NCI-H1436 (cell line): ENCODE measurements at places on chromosomes 5 and 9.
A peak's percentile ranks its signal among the peaks of the same experiment; 100 is the strongest.

- DNase-seq = no peak
Measured at GRCh38 chr9:5563417-5563815, 53.1 kb downstream of the PDCD1LG2 start.

DNA sequence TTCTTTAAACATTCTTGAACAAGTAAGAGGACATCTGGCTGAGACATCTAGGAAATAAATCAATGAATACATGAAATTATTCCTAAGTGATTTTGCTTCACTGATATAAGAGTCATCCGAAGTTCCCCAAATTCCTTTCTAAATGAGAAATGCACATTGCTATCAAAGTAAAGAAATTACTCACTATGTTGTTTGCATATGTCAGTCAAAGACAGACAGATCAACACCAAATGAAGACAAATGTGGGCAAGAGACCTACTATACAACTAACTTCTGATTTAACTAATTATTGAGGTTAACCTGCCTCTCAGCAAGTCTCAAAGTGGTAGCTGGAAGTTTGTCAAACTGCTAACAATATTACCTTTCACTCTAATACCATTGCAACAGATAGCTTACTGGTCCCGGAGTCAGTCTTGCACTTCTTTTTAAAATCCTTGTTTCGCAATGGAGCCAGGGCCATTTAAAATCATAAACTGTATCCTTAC, 13.2 kb downstream of the TUT7 start:
- no peak for DNase-seq

DNA sequence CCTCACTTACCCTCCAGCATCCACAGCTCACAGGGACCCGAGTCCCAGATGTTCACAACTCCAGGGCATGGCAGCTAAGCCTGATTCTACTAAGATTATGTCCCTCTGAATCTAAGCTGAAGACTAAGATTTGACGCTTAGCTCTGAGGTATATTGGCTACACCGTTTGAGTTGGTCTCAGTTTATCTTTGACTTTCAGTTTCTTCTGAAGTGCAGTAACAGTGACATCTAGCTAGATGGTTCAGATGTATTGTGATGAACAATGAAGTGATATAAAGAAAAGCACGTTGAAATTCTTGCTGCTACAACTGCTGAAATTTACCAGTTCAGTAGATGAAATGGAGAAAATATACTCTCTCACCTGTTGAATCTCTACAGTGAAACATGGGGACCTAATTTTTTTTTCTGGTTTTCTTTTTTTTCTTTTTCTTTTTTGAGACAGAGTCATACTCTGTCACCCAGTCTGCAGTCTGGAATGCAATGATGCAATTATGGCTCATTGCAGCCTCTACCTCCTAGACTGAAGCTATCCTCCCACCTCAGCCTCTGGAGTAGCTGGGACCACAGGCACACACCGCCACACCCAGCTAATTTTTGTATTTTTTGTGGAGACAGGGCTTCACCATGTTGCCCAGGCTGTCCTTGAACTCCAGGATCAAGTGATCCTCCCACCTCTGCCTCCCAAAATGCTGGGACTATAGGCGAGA, 15.7 kb downstream of the RFK start:
- no peak for DNase-seq

DNA sequence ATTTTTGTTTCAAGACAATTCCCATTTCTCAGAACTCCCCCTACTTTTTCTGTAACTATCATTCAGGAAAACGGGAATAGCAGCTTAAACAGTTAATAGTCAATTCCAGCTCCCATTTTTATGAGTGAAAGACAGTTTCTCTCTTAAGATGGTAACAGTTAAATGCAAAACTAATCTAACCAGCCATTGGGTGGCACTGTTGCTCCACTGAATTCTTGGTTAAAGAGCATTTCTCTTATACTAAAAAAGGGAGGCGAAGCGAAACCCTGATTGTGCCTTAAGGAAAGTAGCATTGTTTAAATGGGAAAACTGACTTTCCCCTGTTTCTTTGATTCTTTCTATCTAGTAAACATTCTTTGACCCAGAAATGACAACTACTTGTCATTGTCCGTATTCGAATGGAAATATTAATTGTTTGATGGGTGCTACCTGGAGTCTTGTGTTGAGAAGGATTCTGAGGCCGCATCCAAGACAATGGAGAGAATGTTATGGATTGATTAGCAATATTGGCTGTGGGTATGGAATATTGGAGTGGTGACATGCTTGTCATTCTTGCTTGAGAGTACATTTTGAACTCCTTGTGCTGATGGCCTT, 507.8 kb downstream of the MAT2B start:
- peak; percentile 49 for DNase-seq

DNA sequence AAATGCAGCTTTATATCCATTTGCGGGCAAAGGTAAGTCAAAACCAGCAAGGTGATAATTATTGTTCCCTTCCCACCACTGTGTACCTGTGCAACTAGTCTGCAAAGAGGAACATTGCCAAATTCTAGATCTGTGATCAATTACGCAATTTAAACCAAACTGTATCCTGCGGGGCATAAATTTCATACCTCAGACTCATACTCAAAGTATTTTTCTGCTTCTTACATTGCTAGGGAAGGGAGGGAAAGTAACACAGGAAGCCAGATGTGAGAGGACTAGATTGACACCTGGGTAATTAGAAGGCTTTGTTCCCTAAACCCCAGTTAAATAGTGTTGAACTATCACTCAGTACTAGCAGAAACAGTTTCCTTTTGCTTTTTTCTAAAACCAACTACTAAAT, 240.2 kb upstream of the ZNF608 start:
- no peak for DNase-seq

- no peak for DNase-seq
Measured at GRCh38 chr9:90092508-90092907, 487.7 kb downstream of the GADD45G start.

DNA sequence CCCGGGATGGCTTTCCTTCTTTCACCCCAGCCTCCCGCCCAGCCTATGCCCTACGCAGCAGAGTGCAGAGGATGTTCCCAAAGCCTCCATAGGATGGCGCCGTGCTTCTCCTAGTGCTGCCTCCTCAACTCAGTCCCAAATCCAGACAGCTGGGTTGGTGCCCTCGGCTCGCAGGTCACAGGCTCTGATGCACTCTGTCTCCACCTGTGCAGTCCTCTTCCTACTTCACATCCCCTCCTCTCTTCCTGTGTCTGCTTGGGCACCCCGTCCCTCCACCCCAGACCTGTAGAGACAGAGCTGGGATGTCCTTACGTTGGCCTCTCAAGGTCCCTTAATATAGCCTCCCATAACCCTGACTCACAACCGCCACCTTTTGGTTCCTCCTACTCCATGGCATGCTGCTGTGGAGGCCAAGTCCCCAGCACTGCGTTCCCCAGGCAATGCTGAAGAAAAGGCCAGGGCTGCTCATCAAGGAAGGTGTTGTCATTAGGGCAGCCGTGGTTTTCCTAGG, 314.4 kb downstream of the GADD45G start:
- no peak for DNase-seq

DNA sequence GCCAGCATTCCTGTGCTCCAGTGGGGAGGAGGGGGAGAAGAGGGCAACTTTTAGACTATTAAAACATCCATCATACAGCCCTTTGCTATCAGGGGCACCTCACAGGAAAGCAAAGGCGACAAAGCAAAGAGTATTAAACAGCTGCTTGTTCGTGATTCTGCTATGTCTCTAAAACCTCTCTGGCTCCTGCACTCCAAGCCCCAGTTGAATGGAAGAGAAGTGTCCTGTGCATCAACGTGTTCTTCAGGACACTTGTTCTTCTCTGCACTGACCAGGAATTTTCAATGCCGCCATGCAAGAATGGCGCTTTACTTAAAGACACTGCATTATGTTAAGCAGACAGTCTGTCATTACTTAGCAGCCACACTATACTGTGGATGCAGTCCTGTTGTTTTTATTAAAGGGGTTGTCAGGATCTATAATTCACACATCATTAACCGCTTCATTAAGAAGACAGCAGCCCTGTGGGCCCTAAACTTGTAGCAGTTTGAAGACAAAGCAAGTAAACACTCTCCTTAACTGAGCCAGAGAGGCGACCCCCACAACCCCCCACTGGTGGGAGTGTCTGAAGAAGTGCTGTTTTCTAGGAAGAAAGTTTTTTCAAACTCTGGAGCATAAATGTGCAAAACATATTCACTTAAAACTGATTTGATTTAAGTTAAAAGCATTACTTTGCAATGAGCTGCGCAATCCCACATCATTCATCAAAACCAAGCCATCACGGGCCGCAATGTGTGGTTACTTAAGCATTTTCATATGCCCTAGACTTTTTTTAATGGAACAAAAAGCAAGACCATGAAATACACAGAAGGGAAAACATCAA, 164.5 kb downstream of the ZNF608 start:
- no peak for DNase-seq

DNA sequence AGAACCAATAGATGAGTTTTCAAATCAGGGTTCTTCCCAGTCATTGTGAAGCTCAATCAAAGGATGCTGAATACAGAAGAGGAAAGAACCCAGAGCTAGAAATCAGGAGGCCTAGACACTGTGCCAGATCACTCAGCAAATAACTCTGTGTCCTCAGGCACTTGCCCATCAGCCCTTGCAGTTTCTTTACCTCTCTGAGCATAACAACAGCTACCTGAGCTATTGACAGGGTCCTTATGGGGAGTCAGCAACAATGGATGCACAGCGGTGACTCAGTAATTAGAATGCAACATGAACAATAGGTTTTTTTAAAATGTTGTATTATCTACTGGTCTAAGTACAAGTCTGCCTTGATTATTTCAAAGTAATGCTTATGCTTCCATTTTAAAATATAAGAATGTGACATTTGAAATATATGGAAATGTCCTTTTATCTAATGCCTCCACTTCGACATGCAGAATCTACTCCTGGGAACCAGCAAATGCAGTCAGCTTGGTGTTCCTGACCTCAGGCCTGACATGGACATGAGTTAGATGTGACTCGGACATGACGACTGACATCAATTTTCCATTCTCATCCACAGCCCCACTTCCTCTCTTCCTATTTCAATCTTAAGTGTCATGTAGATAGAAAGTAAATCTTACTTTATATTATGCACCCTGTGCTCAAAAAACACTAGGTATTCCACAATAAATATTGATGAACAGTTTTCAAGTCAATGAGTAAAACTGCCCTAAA, 155.0 kb downstream of the TLE1 start:
- no peak for DNase-seq

DNA sequence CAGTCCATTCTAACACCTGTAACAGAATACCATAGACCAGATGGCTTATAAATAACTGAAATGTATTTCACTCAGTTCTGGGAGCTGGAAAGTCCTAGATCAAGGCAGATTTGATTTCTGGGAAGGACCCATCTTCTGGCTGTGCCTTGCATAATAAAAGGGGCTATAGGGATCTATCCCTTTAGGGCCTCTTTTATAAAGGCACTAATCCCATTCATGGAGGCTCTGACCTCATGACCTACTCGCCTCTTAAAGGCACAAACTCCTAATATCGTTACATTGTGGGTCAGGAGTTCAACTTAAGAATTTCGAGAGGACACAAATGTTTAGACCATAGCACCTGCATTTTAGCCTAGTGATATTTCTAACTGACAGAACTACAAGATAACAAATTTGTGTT, 619.0 kb downstream of the CDH18 start:
- no peak for DNase-seq

GRCh38 chr5:4634342-4634741, 505.8 kb upstream of the ADAMTS16 start:
- no peak for DNase-seq

DNA sequence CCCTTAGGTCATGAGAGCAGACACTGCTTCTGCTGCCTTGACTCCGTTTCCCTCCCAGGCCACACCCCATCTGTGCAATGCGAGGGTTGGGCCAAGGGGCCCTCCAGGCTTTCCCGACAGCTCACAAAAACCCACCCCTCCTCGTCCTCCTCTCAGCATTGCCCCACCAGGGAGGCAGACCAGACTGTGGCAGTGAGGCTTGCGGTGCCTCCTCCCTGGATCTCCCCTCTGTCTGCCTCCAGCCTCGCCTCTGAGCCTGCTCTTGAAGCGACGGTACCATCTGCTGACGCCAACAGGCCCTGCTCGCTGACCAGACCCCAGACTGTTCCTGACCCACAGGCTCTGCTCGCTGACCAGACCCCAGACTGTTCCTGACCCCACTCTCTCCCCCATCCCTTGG, 99.2 kb upstream of the CACNA1B start:
- no peak for DNase-seq

DNA sequence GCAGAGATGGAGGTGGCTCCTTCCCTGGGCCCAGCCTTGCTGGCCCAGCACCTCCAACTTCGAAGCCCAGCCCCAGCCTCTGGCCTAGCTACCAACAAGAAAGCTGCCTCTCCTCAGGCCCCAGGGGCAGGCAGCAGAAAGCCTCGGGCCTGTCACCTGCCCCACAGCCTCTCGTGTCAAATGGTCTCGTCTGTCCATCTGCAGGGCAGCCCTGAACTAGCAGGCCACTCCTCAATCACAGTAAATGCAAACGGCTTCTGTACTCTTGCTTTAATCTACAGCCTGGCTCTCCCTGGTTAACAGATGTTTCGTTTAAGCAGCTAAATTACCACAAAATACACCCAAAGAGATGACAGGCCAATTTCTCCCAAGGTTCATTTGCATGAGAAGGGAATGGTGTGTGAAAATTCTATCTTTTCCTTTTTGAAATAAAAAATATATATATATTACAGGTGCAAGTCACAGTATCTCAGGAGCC, 21.5 kb downstream of the VAV2 start:
- DNase-seq = no peak

- DNase-seq = no peak
Measured at GRCh38 chr5:159274676-159275075, 11.6 kb downstream of the UBLCP1 start.

DNA sequence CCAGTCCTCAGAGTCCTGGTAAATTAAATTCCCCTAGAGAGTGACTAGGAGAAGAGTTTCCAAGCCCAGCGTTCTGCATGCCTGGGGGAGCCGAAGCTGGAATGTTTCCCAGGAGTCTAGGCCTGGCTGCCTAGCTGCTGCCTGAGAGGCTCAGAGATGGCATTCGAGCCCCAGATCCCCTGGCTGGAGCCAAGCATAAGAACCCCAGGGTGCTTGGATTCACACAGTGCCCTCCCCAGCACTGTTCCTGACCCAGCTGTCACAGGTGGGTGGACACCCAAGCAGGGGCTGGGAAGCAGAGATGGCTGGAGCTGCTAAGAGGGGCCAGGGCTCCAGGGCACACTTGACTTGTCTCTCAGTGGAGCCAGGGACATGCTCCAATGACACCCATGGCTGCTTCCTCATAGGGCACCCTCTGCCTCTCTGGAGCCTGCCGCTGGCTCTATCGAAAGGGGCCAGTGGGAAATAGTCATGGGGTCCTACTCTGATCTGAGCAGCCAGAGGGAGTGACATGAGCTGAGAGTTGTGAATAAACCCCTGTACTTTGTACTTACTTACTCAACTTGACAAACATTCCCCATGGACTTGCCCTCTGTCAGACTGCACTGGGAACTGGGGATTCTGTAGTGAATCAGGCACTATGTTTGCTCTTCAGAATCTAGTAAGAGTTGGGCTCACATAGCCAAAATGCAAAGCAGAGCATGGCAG, 62.6 kb upstream of the XPA start:
- no peak for DNase-seq
